CD4-positive, alpha-beta T cell treated with Interleukin-12 subunit alpha and Interleukin-12 subunit beta, for 1 hour (primary cell): ENCODE measurements at places on chromosomes 6 and 20.
A peak's percentile ranks its signal among the peaks of the same experiment; 100 is the strongest.

- peak; percentile 26 for DNase-seq
Observed at GRCh38 chr20:3813848-3814581, 6.3 kb upstream of the AP5S1 start.

- no peak for DNase-seq
Observed at GRCh38 chr6:94478133-94479005, 1059.0 kb upstream of the EPHA7 start.

GRCh38 chr20:41007481-41007880, 21.1 kb upstream of the TOP1 start:
- DNase-seq, result no peak

- peak; percentile 4 for DNase-seq
Observed at GRCh38 chr6:142702501-142703460, 242.2 kb downstream of the HIVEP2 start.

GRCh38 chr6:28803337-28803709, 120.5 kb downstream of the TRIM27 start:
- DNase-seq, result no peak

DNA sequence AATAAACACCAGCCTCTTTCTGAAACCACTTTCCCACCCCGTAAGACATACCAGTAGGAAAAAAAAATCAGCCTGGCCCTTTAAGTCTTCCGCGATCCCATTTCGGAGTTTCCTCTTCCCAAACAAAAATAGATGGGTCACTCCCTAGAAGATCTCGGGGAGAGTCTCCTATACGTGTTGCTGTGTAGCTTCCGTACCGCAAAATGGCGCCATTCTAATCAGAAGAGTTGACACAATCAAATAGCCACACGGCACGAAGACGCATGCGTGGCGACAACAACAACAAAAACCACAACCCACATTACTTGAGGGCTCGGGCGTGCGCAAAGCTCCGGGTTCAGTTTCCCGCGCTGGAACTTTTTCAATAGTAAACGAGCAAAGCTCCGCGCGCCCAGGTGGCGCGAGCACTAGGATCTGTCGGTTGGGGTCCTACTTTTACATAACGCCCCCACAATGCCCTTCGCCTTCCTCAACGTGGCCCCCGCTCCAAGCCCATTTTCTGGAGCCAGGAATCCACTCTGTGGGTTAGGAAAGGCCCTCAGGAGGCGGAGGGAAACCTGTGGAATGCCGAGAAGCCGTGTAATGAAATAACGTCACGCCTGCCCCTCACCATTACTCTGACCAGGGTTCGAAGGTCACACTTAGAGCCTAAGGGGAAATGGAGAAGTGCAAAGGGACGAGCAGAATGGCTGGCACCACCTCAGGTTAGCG, at the start of gene GPANK1:
GPANK1 (minus strand) TSS at position 208 of the 711 bp plus-strand sequence. CDS start 519 bp downstream, outside the sequence.
- peak; percentile 93 for DNase-seq

GRCh38 chr6:125952764-125953501, 3.6 kb upstream of the HINT3 start:
- DNase-seq, result no peak

- no peak for DNase-seq
Observed at GRCh38 chr20:47765691-47766594, 19.3 kb downstream of the SULF2 start.

DNA sequence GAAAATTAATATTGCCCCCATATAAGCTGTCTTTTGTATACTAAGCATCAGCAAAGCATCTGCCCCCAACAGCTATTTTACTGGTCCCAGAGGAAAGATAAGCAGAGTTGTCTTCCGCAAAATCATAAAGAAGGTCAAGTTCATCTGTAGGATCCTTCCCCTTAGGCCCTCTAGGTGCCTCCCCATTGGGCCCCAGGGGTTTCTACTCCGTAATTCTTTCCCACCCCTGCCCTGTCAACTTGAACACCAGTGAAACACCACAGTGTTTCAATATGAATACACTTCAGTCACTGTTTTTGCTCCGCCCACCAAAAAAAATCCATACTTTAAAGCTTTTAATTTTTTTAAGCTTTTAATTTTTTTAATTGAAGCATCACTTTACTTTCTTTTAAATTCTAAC, 159.2 kb downstream of the ATXN1 start:
- DNase-seq, result no peak

DNA sequence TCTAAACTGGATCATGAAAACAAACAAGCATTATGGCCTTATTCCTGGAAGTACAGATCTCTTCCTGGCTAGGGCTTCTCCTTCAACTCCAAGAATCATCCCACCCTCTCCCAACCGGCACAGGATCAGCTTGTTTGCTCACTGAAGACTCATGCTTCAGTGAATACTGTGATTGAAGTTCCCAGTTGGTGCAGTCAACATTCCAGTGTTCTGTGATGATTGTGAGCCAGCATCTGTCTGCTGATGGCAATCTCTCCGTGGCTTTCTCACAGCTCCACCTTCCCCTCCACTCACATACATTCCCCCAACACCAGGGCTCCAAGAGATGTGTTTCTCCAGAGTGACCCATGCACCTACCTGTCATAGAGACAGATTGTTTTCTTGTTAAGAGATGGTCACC, 421.3 kb upstream of the BTBD3 start:
- DNase-seq, result no peak

GRCh38 chr6:13998356-13998755, 73.6 kb downstream of the RNF182 start:
- no peak for DNase-seq

- no peak for DNase-seq
Observed at GRCh38 chr20:63950701-63951397, 5.4 kb downstream of the UCKL1 start.

DNA sequence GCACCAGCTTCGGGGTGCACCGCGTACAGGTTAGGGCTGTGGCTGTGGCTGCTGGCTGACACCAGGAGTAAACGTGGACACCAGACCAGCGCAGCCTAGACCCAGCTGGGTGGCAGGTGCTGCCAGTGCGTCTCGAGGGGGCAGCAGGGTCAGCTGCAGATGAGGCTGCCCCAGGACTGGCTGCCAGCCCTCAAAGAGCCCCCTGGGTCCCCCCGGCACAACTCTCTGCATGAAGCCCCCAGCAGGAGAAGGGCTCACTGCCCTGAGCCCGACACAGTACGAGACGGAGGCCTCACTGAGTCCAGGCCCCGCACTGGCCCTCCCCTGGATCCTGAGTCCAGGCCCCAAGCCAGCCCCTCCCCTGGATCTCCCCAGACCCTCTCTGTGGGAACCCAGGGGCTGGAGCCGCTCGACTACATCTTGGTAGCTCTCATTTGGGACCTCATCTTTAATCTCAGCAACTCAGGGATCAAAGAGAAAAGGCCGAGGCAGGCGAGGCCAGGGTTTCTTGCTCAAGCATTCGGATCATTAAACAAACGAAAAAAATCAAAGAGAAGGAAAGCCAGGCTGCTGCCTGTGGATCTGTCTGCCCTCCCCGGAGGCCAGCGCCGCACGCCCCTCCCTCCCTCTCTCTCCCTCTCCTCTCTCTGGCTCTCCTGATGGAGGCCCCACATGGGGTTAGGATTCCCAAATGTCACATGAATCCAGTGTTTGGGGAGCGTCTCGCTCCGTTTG, 7.0 kb upstream of the NKAIN4 start:
- no peak for DNase-seq

- no peak for DNase-seq
Observed at GRCh38 chr6:121694389-121694788, 258.9 kb downstream of the GJA1 start.

DNA sequence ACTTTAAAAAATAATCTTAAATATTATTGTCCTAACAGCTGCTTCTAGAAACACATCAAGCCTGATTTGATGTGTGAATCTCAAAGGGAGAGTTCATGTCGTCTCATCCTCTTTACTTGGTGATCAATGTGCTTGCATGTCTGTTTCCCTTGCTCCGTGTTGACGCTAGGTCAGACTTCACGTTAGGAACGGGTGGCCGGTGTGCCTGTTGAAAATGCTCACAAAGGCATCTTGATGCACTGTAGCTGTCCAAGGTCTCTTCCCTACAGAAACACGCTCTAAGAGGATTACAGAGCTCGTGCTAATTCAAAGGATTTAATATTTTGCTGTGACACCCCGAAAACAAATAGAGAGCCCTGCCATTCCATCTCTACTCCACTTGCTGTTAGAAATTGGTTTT, 84.6 kb downstream of the ID4 start:
- no peak for DNase-seq

GRCh38 chr20:56392881-56393482, 537 bp downstream of the CSTF1 start:
- peak; percentile 55 for DNase-seq

DNA sequence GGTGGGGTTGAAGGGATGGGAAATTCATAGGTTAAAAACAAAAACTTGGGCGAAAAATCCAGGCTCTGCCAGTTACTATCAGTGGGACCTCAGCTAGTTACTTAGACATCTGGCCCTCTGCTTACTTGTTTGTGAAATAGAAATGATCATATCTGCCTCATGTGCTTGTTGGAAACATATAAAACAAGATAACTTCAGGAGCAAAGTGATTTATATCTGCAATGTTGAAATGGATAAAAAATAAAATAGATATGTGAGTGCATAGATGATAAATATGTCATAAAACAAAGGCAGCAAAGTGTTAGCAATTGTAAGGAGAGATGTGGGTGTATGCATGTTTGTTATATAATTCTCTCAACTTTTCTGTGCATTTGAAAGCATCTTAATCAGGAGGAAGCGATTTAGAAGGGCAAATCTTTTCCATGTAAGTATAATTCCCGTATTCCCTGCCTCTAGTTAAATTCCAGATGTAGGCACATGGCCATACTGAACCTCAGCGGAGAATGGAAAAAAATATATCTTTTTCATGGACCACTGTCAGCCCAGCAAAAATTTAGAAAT, 579.0 kb upstream of the FLRT3 start:
- DNase-seq, result no peak

DNA sequence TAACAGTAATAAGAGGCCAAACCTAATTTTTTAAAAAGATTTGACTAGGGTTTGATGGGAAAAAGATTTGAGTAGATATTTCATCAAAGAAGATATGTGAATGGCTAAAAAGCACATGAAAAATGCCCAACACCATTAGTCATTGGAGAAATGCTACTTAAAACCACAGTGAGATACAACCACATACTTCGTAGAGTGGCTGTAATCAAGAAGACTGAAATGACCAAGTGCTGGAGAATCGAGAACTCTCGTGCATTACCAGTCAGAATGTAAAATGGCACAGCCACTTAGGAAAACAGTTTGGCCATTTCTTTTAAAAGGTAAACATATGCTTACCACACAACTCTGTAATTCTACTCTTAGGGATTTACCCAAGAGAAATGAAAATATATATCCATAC, 175.5 kb downstream of the EYA2 start:
- no peak for DNase-seq

DNA sequence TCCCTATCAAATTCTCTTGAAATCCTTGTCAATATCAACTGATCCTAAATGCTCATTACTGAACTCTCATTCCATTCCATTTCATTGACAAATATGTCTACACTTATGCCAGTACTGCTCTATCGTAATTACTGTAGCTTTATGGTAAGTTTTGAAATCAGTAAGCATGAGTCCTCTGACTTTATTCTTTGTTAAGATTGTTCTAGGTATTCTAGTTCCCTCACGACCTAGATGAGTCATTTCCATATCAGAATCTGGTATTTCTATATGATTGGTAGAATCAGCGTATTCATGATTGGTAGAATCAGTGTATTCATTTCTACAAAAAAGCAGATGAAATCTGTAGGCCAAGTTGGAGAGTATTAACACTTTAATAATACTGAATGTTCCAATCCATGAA, 318.6 kb upstream of the RUNX2 start:
- no peak for DNase-seq

DNA sequence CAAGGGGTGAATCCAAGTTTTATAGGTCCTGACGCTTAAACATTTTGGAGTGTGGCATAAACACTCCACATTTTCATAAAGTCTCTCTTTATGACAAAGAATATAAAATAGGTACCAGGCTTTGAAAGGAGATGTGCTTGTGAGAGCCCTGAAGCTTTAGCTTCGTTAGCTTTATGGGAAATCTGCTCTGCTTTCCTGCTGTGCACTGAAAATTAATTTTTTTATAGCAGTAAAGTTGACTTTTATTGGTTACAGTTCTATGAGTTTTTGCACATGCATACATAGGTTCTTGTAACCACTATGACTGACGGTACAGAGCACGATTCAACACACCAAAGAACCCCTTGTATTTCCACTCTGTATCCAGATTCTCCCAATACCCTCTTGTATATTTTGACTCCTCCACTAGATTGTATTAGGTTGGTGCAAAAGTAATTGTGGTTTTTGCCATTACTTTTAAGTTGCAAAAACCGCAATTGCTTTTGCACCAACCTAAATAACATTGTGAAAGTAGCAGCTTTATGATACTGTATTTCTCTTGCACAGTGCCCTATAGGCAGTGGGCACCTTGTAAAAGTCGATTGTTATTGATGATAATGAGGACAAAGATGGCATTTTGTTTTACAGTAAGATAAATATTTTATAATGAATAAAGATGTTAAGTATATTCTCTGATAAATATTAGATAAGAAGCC, 145.2 kb upstream of the AKIRIN2 start:
- no peak for DNase-seq

GRCh38 chr6:26472549-26473290, 15.0 kb downstream of the BTN2A1 start:
- DNase-seq, result peak; percentile 46

DNA sequence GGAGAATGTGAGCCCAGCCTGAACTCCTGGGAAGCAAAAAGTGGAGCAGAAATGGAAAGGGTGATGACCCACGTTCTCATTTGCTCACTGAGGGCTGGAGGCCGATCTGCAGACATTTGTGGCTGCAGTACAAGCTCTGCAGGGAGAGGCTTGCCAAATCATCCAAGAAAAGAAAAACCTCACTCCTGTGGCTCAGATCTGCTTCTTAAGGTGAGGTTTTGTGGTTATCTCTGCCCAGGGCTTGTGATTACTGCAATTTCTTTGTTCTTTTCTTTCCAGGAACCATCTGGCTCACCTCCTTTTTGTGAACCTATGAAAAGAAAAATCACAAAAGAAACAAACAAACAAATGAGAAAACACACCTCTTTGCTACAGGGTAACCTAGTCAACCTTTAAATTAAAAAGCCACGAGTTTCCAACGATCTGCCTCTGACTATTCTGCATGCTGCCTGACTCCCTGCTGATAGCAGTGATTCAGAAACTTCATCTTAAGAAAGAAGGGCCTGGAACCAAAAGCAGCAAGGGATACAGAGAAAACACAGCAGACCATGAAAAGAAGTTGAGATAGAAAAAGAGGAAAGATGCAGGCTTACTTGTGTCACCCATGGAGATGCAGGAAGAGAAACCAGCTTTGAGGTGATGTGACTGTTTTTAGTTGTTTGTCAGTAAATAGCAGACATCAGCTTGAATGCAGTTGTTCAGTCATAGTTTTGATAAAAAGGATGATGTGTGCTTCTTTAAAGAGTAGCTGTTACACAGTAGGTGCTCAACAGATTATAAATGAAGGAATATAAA, 165.1 kb downstream of the LMBRD1 start:
- DNase-seq, result no peak

DNA sequence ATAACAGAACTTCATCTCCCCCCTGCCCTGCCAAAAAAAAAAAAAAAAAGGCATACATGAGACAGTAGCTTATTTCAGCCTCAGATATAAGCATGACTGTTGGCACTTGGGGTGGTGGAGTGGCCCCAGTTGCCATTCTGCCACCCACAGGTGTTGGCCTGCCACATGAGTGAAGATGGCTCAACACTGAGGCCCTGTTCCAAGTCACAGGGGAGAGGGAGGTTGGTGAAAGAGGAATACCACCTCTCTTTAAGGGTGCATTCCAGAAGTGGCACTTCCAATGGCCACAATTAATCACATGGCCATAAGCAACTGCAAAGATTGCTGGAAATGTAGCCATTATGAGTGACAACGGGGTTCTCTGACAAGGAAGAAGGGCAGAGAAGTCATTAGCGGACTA, 61.9 kb upstream of the JARID2 start:
- DNase-seq, result no peak
